ENCODE measurements at places on chromosomes 6 and 20.

- DNase-seq: no peak
These were observed 133.6 kb downstream of the SH3BGRL2 start for GRCh38 chr6:79764747-79765146.

DNA sequence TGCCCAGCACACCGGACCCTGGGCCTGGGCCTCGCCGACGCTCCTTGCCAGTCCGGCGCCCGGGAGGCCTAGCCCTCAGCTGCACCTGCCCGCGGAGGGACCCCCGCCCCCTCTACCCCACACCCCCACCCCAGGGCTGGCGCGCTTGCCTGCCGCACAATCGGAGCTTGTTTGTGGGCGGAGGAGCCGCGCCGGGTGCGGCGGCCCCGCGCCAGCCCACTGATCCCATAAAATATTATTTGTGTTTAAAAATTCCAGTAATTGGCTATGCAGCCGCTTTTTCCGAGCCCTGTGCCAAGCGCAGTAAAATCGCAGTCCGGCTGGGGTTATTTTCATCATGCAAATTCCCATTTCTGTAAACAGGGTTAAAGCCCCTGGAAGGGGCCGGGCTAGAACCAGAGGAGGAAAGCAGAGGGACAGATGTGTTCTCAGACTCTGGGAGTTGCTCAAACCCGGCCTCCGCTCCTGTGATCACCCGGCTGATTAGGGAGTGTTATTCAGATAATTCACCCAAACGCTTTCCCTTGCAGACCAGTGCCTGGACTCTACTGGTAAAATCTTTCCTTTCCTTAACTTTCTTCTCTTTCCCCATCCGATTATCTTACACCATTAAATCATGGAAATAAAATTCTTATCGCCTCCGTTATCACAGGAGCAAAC is 93.1 kb downstream of the NCR2 start:
- DNase-seq: no peak

DNA sequence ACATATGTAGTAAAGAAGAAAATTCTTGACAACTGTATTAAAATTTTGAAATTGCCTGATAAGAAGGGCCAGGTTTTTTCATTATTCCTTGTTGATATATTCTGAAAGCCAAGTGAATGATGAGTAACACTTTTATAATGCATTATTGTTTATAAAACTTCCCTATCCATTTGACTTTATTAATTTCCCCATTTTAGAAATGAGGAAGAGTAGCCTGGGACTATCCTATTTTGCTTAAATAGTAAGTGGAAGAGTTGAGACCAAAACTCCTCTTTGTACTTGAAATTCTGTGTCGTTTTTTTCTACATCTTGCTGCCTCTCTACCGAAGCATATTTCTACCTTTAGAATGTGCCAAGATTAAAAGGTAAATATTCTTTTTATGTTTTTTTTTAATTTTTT is 39.7 kb downstream of the TRMT11 start:
- DNase-seq: no peak

DNA sequence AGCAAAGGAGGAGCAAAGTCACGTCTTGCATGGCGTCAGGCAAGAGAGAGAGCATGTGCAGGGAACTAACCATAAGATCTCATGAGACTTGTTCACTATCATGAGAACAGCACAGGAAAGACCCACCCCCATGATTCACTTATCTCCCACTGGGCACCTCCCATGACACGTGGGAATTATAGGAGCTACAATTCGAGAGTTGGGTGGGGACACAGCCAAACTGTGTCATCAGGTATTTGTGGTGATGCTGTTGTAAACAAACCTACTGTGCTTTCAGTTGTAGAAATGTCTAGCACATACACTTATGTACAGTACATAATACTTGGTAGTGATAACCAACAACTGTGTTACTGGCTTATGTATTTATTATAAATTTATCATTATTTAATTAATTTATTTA is 128.3 kb downstream of the UTRN start:
- DNase-seq: peak; percentile 12

DNA sequence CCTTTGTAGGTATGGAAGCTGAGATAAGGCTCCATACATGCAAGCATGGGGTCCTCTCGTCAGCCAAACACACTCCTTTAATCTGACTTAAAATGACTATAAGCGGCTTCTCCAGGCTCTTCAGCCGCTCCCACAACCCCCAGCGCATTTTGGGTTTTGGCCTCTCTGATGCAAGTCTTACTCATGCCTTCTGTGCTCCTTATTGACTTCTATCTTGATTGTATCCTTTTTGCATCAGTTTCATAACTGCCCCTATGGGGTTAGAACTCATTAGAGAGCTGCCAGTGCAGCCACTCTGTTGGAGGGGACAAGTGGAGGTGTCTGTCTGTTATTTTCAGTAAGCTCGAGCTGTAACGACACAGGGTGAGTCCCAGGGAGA is 70.1 kb upstream of the TAB2 start:
- DNase-seq: no peak

GRCh38 chr6:116278854-116279231 is 887 bp downstream of the TSPYL1 start:
- DNase-seq: no peak

GRCh38 chr6:129748212-129748900 is 38.4 kb upstream of the ARHGAP18 start:
- peak; percentile 61 for DNase-seq

DNA sequence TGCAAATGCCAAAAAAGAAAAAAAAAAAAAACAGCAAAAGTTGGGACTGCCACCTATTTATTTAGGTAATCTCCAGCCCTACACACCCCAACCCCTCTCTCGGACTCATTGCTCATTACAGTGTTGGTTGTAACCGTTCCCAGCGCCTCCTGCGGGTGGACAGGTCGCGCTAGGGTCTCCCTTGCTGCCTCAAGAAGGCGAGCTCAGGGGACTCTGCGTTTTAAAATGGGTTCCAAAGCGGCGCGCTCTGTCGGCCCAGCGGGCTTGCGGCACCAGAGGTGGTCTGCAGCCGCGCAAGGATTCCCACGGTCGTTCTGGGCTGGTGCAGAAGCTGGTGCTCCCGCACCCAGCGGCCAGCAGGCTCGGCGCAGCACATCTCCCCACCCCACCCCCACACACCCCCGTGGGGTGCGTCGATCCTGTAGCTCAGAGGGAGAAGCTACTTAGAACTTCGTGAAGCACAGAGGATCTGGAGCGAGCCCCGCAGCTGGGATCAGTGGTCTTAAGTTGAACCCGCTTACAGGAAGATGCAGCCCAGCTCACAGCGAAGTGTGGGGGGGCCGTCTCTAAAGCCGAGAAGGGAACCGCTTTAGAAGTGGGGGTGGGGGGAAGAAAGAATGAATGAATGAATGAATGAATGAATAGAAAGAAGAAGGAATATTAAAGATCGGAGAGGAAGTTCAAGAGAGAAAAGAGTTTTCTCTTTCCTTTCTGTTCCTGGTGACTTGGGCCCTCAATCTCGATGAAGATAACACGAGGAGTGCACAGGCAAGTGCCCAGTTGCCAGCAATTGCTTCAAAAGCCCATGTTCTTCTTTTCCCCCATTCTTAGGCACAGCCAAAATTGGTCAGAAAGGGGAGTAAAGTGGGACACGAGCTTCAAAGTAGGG is 780 bp downstream of the TFAP2A start:
- no peak for DNase-seq

DNA sequence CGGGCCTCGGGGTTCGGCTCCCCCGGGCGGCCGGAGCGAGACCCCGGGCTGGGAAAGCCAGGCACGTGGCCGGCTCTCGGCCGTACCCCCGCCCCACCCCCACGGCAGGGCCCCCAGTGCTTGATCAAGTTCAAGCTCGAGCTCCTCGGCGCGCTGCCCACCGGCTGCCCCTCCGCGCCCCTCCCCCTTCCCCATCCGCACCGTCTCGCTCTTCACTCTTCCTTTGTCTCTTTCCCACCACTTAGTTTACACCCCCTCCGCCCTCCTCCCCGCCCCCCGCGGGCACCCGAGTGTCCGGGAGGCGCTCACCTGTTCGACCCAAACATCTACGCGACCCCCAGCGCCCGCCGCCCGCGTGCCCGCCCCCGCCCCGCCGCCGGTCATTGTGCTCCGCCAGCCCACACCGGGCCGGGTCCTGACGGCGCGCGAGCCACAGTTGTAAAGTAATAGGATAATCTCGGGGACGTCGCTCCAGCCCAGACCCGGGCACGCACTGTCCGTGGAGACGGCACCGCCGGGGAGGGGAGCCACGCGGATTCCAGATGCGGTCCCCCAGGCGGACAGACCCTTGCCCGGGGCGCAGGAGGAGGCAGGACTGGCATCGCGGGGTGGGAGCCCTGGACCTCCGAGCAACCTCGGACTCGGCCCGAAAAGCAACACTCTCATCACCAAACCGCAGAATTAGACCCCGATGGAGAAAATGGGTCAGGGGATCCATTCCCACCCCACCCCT is 100.7 kb downstream of the NOL4L start:
- peak; percentile 41 for DNase-seq

DNA sequence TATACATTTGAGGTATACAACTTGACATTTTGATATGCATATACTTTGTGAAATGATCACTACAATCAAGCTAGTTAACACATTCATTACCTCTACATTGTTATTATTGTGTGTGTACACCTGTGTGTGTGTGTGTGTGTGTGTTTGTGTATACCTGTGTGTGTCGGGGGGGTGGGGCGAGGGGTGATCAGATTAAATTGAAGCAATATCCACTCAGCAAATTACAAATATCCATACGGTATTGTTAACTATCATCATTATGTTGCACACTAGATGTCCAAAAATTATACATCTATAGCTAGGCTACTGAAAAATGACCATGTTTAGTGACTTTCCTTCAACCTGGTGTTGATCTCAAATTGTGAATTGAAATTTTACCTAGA is 1.8 kb downstream of the RHAG start:
- no peak for DNase-seq

- DNase-seq: no peak
These were observed 1.5 kb downstream of the VARS2 start for GRCh38 chr6:30915591-30915946.

DNA sequence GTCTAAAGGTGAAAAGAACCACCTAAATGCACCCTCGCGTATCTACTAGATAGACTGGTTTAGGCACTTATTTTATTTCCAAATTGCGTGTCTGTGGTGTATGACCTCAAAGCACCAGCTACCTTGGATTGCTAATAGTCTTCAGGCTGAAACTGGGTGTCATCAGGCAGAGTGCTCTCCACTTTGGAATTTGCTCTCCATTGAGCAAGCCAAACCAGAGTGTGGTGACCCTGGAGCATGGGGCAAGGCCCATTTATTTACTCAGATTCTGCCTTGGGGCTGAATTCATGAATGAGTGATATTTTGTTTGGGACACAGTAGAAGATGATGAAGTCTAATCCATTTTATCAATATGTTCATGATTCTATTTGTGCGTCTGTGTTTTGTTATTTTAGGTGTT is 812.8 kb upstream of the SLC35B3 start:
- DNase-seq: no peak

DNA sequence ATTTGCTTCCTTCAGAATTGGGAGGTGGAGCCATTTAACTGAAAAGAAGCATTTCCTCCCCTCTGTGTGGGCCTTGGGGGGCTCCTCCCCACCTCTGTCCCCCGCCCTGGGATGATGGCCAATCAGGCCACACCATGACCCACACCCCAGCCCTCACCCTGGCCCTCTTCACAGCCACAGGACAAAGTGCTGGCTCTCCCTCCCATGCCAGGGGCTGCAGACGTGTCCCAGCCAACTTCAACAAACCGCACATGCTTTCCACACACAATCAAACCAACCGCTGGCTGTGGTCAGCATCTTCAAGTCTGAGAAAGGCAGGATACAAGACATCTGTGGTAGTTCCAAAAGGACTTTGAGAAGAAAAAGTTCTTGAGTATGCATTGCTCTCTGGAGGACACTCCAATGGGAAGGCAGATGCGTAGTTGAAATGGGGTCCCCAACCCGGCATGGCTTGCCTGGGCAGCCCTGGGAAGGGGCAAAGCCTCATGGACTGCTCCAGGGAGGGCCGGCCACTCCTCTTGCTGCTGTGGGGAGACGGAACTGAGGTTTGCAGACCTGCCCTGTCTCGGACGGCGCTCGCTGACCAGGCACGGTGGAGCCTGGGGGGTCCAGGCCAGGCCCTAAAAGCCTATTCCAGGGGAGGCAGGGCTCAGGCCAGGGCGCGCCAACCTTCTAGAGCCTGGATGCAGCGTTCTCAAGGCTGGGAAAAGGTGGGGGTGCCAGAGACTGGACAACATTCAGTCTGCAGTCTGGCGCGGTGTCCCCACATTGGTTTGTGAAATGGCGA is 12.2 kb downstream of the TTLL2 start:
- DNase-seq: no peak

DNA sequence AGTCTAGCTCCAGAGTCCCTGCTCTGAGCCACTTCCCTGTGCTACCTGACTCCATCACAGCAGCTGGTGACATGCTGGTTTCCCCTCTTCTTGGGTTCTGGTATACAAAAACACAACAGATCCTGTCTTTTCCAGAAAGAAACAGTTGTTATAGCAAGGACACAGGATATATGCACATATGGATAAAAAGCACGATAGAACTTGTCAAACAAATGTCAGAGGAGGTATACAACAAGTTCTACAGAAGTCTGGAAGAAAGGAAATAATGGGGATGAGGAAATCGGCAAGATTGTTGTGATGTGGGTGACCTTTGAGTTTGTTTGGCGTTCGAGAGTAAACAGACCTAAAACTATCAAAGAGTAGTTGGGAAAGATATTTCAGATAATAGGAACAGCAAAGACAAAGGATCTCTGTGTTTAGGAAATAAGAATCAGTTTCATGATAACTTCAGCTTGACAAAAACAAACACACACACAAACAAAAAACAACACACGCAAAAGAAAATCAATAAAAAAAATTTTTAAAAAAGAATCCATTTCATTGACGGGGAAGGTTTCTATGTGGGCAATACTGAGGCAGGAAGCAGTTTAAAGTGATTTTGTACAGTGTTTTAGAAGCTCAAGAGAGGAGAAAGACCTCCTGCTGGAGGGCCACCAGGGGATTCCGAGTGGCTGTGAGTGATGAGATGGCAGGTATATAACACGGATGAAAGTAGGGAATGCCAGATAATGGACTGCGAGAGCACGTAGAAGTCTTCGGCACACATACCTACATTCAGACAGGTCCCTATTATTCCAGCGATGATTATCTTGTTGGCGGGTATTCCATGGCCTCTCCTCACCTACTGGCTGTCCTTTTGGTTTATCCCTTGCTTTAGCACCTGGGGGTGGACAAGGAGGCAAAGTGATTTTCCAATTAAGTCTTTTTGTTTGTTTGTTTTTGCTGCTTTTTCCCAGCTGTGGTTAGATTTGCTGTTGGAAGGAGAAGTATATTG is 174.9 kb downstream of the HS3ST5 start:
- no peak for DNase-seq

GRCh38 chr6:166545156-166546034 is 41.1 kb downstream of the RAMACL start:
- DNase-seq: no peak

- no peak for DNase-seq
These were observed 60.6 kb upstream of the MRPS10 start for GRCh38 chr6:42278131-42278853.

GRCh38 chr6:37580176-37580955 is 80.7 kb upstream of the CCDC167 start:
- no peak for DNase-seq

GRCh38 chr6:91144126-91144525 is 557.3 kb upstream of the MAP3K7 start:
- no peak for DNase-seq
